Skin of body (tissue), 3 donors: ENCODE measurements at places on chromosomes 1 and 21. TPM values are rescaled to one million over a fixed set of nuclear protein-coding genes. Genes with fewer than 3 reads are reported as not detected.
A peak's percentile ranks its signal among the peaks of the same experiment; 100 is the strongest.

- DNase-seq, result no peak
Observed at GRCh38 chr1:156089704-156090103, 7.4 kb upstream of the MEX3A start.

DNA sequence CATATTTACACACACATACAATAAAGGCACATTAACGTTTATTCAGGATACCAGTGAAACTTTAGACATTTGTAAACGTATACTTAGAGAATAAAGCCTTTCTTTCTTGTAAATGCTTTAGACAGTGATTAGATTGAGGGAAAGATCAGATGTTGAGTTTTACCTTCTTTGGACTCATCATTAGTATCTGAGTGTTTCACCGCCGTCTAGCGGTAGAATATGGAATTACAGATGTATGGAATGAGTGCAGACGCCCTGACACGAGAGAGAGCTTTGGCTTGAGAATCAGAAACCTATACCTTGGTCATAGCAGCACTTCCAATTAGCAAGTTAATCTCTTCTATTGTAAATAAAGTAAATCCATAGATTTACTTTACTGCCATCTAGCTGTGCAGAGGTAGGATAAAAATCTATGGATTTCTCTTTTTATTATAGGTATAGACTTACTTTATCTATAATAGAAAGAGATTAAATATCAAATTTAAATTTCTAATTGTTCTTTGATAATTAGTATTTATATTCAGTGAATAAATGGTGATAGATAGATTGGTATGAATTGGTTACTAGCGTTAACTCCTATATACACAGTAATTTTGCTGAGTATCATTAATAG lies 12.6 kb downstream of the FLG2 start:
- peak; percentile 10 for DNase-seq

DNA sequence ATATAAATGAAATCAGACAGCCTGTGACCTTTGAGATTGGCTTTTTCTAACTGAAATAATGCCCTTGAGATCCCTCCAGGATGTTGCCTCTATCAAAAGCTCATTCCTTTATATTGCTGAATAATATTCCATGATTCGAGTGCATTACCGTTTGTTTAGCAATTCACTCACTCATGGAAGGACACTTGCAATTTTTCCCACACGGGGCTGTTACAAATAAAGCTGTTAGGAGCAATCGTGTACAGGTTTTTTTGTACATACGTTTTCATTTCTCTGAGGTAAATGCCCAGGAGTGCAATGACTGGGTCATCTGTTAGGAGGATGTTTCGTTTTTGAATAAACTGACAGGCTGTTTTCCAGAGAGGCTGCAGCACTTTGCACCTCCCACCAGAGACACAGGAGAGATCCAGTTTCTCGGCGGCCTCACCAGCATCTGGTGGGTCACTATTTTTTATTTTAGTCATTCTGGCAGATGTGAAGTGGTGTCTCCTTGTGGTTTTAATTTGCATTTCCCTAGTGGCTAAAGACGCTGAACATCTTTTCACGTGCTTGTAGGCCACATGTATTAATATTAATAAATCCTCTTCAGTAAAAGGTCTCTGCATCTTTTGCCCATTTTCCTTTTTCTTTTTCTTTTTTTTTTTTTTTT lies 11.0 kb downstream of the PRDM15 start:
- peak; percentile 17 for DNase-seq

- no peak for DNase-seq
Observed at GRCh38 chr1:112594208-112594876, 24.6 kb downstream of the ST7L start.

DNA sequence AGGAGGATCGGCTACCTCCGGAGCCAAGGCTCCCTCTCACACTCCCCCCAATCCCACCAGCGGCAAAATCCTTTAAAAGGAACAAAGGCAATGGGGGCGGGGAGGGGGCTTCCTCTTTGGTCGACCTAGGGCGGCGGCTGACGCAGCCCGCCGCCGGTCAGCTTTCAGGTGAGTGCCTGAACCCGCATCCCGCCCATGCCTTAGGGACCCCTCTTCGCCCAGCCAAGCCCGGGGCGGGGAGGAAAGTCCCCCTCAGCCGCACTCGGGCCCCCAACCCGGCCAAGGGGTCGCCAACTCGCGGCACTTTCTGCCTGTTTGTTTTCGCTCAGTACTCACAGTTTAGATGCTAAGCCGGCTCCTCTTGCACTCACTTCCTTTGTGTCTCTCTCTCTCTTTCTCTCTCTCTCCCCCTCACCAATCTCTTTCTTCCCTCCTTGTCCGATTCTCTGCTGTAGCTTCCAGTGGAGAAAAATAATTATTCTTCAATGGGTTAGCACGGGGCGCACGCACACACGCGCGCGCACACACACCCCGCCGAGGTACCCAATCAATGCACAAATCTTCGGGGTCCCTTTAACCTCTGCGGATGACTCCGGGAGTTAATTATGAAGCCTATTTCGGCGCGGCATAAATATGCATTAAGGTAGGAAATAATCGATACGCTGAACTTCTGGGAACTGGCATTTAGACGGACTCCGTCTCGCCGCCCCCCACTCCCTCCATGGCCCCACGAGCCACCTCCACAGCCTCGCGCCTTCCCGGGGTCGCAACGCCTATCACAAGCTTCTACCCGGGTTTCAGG lies at the start of gene BLACAT1:
Gene BLACAT1 (minus strand): TSS at position 465 of the 802 bp plus-strand sequence.
- no peak for DNase-seq

DNA sequence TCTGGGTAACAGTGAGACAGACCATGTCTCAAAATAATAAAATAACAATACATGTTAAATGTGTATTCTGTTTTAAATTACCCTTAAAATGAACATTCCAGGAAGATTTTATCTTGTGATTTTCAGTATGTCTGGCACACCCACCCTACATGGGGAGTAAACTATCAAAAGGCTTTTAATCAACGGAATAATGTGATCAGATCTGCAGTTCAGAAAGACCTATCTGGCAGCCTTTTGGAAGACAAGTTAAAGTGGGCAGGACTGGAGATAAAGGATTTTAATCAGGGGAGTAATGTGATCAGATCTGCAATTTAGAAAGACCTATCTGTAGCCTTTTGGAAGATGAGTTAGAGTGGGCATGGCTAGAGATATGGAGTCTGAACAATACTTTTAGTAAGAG lies 10.1 kb downstream of the MED8 start:
- no peak for DNase-seq

DNA sequence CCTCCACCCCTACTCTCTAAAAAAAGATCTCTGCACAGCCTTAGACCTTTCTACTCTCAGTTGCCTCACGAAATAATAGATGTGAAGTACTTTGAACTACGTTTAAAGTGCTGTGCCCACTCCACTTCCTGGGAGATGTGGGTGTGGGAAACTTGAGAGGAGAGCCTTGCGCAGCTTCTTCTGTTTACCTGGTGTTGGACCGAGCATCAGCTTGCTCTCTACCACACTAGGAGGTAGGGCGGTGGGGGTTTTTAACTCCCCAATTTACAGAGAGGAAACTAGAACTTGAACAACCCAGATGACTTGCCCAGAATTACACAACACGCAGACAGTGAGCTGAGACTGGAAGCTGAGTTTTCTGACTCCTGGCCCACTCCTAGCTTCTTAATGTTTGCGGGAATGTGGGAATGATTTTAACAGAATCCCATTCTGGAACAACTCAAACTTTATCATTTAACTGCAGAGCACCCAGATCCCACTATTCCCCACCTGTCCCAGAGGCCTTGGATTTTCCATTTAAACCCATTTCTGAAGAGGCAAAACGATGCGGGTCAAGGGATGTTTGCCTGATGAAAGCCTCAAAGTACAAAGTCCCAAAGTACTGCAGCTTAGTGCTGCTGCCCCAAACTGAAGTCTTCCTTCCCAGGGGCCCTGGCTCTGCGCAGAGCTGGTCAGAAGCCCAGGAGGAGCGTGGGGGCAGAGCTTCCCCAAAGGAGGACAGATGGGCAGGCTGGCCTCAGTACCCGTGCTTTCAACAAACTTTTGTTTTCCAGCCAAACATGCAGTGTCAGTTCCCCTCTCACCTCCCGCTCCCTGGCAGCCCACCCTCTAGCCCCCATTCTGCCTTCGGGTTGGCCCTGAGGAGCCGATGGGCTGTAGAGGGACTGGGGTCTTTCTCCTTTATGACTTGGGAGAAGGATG lies 19.0 kb downstream of the BTG2 start:
- DNase-seq, result no peak

DNA sequence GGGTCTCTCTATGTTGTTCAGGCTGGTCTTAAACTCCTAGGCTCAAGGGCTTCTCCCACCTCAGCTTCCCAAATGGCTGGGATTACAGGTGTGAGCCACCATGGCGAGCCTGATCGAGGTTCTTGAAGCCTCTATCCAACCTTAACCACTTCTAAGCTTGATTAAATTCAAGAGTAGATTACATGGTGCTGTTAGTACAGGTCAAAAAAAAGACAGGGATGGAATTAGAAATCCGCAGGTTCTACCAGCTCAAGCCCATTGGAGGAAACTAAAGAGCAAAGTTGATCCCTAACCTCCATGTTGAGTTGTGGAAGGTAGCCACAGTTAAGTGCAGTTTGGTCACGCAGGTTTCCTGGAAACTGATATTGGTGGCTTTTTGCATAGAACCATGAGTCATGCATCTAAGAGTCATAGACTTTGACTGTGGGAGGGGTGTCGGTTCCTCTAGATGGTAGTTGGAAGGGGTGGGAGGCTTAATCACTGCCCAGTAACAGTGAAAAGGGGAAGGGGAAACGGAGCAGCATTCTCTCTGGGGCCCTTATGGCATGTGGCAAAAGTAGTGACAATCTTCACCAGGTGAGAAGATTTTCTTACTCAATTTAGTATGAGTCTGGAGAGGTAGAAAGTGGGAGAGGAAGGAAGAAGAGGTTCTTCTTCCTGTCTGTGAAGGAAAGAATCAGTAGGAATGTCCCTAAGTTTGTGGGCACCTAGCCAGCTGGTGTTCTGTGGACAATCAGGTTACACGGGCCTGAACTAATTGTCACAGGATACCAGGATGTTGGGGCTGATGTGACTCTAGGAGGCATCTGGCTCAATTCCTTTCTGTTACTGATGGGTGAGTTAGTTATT lies 7.0 kb downstream of the CD53 start:
- DNase-seq, result no peak

Gene RCOR3
- total RNA-seq, result 38.8 TPM
